Stimulated activated CD4-positive, alpha-beta T cell treated with anti-CD3 and anti-CD28 coated beads, Interleukin-15, amount 100 ng/mL, for 48 hours (primary cell): ENCODE measurements at places on chromosomes 2 and 18.
A peak's percentile ranks its signal among the peaks of the same experiment; 100 is the strongest.

GRCh38 chr2:30264274-30264673 lies 32.9 kb downstream of the LBH start:
- DNase-seq: no peak

DNA sequence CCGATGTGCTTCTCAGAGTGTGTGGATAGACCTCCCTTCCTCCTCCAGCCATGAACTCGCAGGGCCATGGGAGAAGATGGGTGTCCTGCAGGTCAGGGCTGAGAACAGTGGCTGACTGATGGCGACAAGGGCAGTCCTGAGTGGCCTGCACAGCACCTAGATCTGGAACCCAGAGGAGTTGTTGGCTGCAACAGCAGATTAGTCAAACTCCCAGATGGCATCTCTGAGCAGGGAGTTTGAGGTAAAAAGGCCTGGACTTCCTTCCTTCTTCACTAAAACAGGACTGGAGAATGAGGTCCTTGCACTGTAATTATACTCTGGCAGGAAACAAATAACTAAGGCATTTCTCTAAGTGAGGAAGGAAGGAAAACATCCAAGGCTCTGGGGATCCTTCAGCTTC lies 160.8 kb downstream of the MYCN start:
- no peak for DNase-seq

DNA sequence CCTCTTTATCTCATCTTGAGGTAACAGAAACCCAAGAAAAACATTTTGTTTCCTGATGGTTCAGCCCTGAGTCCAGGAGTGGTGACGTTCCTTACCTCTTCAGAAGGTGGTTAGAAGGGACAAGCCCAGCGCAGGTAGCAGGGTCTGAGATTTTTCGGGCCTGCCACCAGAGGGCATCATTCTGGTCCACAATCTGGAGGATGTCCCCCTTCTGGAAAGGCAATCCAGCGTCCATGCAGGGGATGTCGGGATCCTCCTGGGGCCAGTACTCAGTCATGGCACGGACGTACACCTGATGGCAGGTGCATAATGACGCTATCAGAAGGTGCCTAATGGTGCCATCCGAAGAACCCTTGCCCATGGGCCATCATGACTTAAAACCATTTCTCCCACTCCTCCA lies 17.7 kb downstream of the MPP4 start:
- peak; percentile 4 for DNase-seq

GRCh38 chr2:129006135-129006886 lies 687.6 kb upstream of the HS6ST1 start:
- DNase-seq: no peak

GRCh38 chr2:238260883-238261282 lies 21.0 kb upstream of the HES6 start:
- no peak for DNase-seq

- DNase-seq: no peak
These were observed 101.9 kb downstream of the CDH20 start for GRCh38 chr18:61435064-61435652.

GRCh38 chr2:200451511-200451910 lies 58.4 kb downstream of the KCTD18 start:
- DNase-seq: no peak

GRCh38 chr18:13108330-13108729 lies 110.2 kb upstream of the LDLRAD4 start:
- no peak for DNase-seq

- no peak for DNase-seq
These were observed 89.0 kb downstream of the TMEM18 start for GRCh38 chr2:588074-588645.

DNA sequence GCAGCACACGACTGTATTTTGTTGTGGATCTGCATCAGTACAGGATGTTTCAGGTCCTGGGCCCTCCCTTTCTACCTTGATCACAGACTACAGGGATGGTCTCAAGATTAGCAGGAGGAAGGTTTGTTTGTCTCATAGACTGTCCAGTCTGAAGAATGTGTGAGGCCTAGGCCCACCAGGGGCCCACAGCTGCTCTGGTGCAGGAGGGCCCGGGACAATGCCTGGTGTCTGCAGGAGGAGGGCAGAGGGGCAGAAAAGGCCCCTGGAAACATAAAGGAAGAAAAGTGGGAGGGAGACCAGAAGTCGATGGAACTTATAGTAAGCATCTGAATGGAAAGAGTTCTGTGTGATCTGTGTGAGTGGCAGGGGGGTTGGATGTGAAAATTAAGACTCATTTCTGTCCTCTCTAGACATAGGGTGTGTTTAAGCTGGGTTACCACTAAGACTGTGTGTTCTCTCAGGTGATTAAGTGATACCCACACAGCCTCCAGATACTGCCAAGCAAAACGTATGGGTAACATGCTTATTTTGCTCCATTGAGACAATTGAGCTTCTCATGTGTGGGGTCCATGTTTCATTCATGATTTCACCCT lies 33.4 kb upstream of the LPIN2 start:
- DNase-seq: peak; percentile 14

- no peak for DNase-seq
These were observed 38.0 kb downstream of the HJURP start for GRCh38 chr2:233816334-233816733.

- no peak for DNase-seq
These were observed 563.4 kb downstream of the XIRP2 start for GRCh38 chr2:167451496-167452289.

GRCh38 chr2:190655113-190655512 lies 6.2 kb downstream of the NAB1 start:
- no peak for DNase-seq

DNA sequence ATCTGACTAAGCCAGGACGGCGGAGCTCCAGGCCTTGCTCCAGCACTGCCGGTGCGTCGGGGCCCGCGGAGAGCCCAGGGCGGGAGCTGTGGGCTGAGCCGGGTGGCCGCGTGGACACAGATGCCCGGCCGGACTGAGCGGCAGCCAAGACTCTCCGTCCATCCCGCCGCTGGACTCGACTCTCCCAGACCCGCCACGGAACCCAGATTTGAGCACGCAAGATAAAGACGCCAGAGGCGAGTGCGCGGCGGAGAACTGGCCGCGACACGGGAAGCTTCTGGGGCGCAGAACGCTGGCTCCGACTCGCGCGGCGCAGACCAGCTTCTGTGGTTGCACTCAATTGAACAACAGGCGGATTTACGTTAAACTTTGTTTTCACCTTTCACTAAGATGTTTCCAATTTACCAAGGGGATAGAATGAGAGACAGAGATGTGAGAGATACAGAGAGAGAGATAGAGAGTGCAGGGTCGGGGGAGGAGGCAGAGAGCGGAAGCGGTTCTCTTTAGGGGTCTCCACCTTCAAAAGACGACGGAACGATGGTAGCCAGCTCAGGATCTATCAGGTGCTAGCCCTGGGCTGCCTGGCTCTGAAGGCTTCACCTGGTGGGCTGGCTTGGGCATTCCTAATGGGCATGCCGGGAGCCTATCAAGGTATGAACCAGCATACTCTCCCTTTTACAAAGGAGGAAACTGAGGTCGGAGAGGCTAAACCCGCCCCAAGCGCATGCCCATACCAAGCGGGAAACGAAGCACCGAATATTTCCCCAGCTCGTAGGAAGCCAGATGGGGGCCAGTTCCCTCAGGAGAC lies 10.4 kb upstream of the EN1 start:
- no peak for DNase-seq

DNA sequence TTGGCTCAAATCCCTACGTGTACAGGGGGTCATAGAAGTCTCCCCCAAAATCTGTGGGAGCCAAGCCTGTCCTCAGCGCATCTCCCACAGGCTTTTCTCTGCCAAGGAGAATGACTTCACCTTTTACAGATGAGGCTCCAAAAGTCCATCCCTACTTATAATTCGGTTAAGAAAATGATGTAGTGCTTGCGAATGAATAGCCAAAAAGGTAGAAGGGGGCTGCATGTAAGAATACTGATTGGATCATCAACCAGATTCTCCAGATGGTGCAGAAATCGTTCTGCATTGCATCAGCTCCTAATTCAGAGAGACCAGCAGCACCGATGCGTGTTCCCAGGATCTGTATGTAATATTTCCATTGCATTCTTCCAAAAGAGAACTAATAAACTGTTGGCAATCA lies 91.9 kb downstream of the EPHA4 start:
- no peak for DNase-seq

DNA sequence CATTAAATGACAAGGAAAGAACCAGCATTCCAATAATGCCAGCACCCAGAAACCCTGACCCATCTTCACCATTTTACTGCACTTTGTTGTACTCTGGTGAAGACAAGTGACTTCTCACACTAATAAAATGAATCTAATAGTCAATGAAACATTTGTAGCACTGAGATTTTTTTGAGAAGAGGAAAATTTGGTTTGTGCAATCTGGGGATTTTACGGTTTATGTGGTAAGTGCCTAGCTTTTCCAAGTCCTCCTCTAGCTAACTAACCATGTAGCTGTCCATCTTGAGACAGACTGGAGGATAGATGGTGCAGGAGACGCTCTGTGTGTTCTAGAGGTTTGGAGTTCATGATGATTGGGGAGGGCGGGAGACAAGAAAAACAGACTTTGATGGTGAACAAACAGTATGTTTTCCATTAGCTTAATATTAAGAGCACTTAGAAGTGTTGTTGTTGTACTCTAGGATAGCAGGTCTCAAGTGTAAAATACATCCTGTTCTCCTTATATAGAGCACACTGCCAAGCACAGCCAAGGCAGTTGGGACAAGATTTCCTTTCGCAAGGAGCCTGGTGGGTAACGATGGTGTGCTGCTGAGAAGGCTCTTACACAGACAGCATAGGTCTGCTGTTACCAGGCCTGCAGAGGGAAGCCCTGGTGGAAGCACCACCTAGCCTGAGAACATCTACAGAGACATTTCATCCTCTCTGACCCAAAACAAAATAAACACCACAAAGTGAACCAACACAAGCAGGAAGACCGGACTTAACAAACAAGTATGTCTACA lies 83.7 kb downstream of the BCL11A start:
- DNase-seq: no peak

DNA sequence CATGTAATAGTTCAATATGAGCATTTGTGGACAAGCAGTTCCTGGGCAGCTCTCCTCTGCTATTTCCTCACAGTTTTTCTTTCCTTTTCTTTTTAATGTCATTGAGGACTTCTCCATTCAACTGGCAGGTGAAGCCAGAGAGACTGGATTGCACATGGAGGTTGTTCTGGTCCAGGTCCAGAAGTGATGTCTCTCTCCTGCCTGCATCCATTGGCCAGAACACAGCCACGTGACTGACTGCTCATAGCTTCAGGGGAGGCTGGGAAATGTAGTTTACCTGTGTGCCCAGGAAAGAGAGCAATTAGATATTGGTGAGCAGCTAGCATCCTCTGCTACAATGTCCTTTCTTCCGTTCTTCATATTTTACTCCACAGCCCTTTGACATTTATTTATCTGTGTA lies 20.2 kb upstream of the ADAM23 start:
- no peak for DNase-seq

GRCh38 chr2:25617948-25618646 lies 55.3 kb downstream of the DTNB start:
- no peak for DNase-seq

DNA sequence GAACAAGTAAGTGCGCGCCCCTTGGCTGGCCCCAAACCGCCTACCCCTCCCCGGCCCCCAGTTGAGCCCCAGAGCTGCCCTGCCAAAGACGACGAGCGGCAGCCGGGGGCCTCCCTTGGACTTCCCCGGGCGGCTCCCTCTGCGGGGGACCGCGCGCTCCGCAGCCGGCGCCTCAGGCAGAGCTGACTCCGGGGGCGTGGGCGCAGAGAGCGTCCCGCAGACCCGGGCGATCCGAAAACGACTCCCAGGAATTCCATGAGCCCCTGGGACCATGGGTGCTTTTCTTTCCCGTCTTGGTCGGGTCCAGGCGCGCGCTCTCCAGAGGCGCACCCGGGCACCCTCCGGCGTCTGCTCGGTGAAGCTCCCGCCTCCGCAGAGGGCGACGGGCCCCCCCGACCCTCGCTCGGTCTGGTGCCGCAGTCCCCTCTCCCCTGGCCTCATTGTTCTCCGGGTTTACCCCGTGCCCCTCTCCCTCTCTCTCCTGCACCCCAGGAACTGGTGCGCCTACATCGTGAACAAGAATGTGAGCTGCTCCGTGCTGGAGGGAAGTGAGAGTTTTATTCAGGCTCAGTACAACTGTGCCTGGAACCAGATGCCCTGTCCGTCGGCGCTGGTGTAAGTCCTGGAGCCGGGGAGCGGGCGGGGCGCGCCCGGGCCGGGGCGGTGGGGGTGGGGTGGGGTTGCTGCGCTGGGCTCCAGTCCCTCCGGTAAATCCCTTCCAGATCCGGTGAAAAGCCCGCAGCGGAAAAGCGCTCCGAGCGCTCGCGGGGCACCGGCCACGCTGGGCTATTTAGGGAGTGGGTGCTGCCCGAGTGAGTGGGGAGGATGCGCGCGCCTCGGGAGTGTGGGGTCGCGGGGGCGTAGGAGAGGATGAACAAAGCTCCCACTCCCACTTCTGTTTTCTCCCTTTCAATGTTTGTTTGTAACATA lies 776 bp downstream of the EMILIN2 start:
- no peak for DNase-seq

DNA sequence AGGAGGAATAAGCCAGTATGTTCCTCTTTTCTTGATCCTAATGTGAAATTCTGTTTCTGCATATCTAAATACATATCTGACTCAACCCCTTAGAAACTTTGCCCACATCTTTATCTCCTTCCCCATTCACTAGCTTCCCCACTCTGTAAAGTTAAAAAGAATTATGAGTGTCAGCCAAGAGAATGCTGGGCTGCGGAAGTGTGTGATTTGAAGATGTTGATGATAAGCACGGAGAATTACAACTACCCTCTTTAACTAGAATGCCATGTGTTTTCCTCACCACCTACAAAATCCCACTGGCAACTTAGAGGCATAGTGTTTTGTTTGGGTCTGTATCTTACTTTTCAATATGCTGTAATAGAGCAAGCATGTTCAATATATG lies 490.4 kb upstream of the FANCL start:
- no peak for DNase-seq

- DNase-seq: no peak
These were observed 90.5 kb downstream of the INHBB start for GRCh38 chr2:120436460-120436739.

DNA sequence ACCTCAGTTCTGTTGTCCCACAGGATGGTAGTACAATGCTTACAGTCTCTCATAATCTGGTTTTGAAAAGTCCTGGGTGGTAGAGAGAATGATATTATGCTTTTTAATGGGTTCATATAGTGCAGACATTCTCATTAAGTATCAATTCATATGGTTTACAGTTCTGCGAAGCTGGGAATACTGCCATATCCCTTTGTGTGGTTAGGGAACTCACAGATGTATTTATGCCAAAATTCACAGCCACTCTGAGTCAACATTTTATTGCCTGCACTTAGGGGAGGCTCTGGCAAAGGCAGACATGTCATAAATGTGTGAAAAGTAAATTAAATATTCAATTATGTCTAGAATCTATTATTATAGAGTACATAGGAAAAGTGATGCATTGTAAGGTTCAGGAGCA lies 808.2 kb downstream of the SUCLG1 start:
- no peak for DNase-seq

- no peak for DNase-seq
These were observed 182.9 kb upstream of the TPO start for GRCh38 chr2:1230155-1230893.

DNA sequence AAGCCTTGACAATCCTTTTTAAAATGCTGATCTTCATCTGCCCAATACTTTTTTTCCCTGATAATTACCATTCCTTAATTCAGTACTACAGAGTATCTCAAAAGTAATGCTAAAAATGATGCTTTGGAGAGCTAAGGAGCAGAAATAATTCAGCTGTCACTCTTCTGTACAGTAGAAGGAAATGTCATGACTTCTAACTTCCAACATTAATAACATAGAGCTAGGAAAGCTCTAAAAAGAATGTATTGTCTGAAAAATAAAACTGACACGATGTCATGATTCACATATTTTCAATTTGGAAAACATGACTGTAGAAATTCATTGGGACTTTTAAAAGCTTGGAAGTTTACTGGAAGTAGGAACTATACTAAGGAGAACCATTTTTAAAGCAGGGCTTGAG lies 212.3 kb downstream of the GULP1 start:
- no peak for DNase-seq
